ENCODE measurements at places on chromosomes 4 and X. TPM values are rescaled to one million over a fixed set of nuclear protein-coding genes. Genes with fewer than 3 reads are reported as not detected.
A peak's percentile ranks its signal among the peaks of the same experiment; 100 is the strongest.

- DNase-seq = no peak
Measured at GRCh38 chr4:172287117-172287516, 473.9 kb downstream of the GALNTL6 start.

DNA sequence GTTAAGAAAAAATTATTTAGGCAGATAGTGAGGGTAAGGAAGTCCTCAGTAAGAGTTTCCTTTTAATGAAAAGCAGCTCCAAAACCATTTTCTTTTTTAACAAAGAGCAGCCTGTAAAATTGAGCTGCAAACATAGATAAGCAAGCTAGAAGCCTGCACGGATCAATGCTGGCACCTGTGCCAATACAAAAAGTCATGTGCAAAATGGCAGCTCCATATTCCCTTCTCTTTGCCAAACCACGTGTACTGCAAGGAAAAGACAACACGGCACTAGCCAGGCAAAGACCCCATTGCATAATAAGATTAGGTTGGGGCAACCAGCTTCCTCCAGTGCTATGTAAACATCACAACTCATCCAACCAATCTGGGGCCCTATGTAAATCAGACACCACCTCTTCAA is 268.4 kb upstream of the INTU start:
- no peak for DNase-seq

GRCh38 chr4:88033309-88033708 is 25.9 kb downstream of the PKD2 start:
- DNase-seq = peak; percentile 23

- DNase-seq = no peak
Measured at GRCh38 chrX:118593407-118593806, 97.8 kb downstream of the DOCK11 start.

- DNase-seq = no peak
Measured at GRCh38 chr4:152815078-152815477, 35.3 kb downstream of the ARFIP1 start.

- DNase-seq = no peak
Measured at GRCh38 chrX:109399831-109400230, 82.1 kb downstream of the GUCY2F start.

DNA sequence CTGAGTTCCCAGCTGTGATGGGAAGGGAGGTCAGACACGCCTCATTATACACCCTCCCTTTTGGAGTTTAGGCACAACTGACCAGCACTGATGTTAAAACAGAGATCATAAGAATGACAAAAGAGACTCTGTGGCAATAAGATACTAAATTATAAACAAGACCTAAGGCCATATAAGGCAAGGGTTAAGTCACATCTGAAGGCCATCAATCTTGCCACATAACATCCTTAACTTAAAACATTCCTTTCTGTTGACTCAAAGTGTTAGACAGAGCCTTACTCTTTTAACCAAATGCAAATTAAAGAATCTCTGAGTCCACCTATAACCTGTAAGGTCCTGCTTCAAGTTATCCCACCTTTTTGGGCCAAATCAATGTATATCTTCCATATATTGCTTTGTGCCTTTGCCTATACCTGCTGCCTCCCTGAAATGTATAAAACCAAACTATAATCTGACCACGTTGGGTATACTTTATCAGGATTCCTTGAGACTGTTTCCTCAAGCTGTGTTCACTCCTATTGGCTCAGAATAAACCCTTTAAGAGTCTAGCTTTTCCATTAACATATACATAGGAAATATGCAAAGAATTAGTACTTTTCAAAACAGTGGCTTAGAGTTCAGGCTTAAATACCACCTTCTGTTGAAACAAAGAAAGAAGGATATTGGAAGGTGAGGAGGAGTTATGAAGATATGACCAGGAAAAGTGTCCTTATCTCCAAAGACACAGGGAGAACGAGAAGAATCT is 214.4 kb upstream of the PPP1R2C start:
- no peak for DNase-seq

DNA sequence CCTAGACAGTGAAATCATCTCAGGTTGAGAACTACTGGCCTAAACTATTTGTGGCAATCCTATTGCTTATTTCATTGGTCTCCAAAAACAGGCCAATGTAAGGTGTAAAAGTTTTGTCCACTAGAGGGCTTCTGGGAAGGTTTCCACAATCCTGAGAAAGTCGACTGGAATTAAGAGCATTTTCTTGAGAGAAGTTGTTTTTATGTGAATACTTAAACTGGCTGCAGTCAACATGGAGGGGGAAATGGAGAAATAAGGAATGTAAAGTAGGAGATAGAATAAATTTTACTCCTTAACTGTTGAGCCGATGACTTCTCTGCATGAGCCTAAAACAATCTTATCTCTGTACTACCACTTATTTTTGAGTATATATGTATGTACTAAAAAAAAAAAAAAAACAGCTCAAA is 11.0 kb upstream of the EIF4E start:
- DNase-seq = no peak

- DNase-seq = no peak
Measured at GRCh38 chr4:100424376-100424775, 93.4 kb downstream of the EMCN start.

DNA sequence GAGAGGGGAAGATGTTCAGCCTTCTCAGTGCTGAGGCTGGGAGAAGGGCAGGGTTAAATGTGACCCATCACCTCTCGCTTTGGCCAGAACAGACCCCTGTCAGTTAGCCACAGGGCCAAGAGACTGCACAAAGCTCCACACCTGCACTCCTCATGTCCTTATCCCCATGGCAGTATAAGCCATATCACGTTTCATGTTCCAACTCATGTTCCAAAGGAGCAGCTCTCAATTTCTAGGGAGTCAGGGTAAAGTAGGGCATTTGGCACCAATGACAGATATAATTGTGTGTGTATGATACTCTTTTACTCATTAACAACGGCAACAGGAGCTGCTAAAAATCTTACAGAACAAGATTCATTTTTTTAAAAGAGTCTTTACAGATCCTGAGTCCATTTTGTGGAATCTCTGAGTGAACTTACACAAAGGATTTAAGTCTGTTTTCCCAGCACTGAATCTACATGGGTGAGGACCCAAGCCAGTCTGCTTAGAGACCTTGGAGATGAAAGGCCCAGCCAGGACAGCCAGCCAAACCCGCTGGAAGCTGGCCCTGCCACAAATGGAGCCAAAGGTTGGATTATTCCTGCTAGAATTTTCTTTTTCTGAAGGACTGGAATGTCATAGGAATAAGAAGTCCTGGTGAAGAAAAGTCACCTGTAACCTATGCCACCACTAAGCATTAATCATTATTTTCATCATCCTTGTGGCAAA is 129.1 kb upstream of the SMAD1 start:
- DNase-seq = no peak

- no peak for DNase-seq
Measured at GRCh38 chr4:25972366-25972765, 58.3 kb downstream of the SMIM20 start.

DNA sequence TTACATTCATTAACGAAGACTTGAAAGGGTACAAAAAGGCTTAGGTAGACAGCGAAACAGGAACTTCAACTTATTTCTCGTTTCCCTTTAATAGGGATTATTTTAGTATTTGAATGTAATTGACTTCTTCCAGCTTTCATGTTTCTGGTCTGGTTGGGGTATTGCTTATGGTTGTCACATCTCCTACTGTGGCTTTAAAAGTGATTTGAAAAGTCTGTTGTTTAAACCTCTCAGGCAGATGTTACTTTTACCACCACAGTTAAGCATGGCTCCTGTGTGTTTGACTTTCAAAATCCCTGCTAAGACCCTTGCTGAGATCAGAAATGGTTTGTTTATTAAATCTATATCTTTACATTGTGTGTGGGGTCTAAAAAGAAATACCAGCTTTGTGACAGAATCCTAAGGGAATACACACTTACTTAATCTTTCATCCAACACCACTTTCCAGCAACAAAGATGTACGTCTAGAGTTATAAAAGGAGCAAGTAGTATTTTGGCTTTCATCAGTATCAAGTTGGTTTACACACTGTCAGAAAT is 661.2 kb downstream of the FAT4 start:
- no peak for DNase-seq

DNA sequence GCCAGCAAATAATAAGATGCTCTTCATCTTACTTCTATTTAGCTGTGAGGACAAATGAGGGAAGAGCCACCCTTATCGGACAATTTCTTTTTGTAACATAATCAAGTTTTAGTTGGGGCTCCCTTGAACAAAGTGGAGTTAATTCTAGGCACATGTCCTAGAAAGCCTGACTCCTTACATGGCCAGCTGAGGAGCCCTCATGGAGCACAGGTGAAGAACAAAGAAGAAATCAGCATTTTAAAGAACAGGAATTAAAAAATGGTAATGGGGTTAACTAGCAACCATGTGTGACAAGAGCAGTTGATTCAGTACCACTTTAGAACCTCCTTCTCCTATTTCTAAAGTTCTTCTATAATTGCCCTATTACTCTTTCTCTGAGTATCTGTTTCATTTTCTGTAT is 15.9 kb downstream of the GPR82 start:
- DNase-seq = no peak

- DNase-seq = no peak
Measured at GRCh38 chr4:165635951-165636350, 237.1 kb upstream of the TLL1 start.

GRCh38 chr4:106194801-106195200 is 121.2 kb downstream of the TBCK start:
- no peak for DNase-seq

DNA sequence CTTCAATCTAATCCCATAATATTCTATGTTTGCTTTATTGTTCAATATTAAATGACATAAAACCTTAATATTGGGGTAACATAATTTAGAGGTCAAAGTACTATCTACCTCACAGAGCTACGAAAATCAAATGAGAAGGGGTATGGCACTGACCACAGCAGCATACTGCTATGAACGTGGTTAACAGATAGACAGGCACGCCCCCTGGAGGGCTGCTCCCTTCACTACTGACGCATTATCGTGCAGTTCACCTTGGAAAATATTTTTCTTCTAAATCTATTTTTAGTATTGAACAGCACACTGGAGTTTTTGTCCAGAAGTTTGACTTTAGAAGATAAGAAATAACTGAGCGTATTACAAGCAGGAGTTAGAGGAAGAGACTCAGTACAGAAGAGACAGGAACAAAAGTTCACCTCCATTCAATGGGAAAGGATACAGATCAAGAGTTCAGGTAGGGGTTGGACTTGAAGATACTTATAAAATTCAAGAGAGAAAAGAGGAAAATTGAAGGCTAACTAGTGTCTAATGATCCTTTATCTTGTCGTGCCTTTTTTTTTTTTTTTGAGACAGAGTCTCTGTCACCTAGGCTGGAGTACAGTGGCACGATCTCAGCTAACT is 22.7 kb downstream of the MAP9 start:
- DNase-seq = peak; percentile 17

DNA sequence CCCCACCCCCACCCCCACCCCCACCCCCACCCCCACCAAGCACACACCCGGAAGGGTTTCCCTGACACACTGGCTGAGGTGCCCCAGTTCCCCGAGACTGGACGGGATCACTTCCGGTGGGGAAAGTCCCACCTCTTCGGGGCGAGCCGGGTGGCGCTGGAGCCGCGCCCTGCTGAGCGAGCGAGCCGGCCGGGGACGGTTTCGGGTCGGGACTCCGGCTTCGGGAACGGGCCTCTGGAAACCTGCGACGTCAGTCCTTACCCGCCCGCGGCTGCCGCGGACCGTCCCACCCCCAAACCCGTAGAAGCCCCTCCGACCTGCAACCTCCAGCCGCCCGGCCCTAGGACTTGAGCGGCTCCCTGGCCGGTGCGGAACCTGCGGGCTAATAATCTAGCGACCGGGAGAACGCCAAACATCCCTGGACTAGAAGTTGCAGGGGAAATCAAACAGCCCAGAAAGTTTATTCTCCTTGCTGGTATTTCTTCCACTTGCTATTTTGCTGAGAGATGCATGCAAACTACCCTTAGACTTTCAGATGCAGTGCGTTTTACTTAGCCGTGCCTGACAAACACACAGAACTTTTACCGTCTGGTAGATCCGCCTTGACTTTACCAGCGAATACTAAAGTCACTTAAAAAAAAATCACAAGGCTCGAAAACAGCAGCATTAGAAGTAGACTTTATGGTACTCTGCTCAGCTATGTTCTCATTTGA is 991 bp downstream of the RAP2C start:
- DNase-seq = no peak

GRCh38 chrX:17788439-17788838 is 51.1 kb downstream of the SCML1 start:
- DNase-seq = peak; percentile 57

- DNase-seq = no peak
Measured at GRCh38 chrX:46994096-46994495, 81.9 kb downstream of the JADE3 start.

GRCh38 chr4:124854968-124855367 is 142.4 kb upstream of the ANKRD50 start:
- DNase-seq = no peak

Gene TMEM47
- 2.7 TPM for total RNA-seq

Gene PRKX
- total RNA-seq = 14.2 TPM

Gene UGT2B10
- total RNA-seq = 0.05 TPM

Gene SATL1
- 0.09 TPM for total RNA-seq

Gene SORCS2
- 2.7 TPM for total RNA-seq

Gene PAGE2B
- 0.14 TPM for total RNA-seq

Gene LGI2
- 2.5 TPM for total RNA-seq
